ENCODE measurements at places on chromosomes 3 and 15.

DNA sequence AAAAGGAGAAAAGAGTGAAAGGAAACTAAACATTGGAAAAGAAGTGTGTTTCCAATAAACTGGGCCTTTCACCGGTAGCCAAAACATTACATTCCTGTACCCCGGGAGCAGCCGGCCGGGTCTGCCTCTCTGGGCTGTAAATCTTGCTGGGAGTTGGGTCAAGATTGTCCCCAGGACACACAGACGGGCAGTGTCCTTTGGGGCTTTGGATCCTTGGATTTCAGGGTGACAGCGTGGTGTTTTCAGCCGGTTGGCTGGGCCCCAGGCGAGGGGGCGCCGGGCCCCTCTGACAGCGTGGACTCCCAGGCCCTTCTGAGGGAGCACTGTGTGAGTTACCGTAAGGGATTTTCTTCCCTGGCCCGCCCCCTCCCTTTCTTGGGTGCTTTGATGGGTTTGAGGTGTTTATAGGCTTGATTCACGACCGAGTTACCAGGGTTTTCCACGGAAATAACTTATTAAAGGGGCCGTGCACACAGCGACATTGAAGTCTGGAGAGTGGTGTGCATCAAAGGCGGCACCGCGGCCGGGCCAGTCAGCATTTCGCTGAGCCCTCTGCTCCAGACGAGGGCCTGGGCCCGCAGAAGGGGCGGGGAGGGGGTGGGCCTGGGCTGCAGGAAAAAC lies 27.4 kb downstream of the SMAD6 start:
- peak; percentile 7 for DNase-seq

DNA sequence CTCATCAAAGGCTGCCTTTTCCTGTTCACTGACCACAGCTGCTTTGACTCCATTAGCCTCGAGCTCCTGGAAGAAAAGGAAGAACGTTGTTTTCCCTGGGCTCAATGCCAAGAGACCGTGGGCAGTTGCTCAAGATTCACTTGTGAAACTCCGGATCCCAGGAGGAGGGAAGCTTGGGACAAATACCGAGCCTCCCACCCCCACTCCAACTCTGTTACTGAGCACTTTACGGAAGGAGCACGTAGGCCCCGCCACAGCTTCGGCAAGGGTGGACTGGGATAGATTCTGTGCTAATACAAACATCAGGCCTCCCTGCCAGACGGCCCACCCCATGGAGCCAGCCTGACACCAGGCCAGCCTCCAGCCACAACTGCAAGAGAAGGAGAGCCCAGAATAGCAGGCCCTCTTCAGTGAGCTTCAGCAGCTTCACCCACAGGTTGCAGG lies 10.8 kb upstream of the FANCD2 start:
- DNase-seq, result peak; percentile 85

GRCh38 chr15:29623116-29623639 lies 199.1 kb downstream of the TJP1 start:
- no peak for DNase-seq

DNA sequence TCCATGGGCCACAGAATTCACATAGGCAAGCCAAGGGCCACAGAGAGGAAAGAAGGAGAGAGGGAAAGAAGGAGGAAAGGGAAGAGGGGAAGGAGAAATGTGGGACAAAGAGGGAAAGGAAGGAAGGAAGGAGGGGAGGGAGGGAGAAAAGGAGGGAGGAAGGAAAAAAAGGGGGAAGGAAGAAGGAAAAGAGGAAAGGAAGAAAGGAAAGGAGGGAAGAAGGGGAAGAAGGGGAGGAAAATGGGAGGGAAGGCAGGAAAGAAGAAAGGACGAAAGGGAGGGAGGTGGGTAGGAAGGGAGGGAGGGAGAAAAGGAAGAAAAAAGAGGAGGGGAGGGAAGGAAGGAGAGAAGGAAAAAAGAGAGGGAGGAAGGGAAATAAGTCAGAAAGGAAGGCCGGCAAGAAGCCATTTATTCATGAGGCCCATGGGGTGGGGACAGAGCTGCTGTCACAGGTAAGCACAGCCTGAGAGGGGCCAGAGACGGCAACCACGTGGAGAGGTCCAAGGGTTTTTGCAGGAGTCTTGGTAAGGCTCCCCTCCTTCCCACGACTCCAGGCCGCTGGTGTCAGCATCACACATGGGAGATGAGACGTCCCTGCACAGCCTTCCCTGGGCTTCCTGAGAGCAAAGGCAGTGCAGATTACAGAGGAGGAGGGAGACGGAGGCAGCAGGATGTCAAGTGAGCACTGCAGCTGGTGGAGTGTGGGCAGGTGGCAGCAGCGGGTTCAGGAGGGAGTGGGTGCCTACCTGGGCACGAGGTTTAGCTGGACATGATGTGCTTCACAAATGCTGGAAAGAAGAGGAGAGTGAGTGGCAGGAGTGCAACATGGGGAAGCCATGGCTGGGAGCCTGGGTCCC lies 5.5 kb downstream of the MYL3 start:
- no peak for DNase-seq

DNA sequence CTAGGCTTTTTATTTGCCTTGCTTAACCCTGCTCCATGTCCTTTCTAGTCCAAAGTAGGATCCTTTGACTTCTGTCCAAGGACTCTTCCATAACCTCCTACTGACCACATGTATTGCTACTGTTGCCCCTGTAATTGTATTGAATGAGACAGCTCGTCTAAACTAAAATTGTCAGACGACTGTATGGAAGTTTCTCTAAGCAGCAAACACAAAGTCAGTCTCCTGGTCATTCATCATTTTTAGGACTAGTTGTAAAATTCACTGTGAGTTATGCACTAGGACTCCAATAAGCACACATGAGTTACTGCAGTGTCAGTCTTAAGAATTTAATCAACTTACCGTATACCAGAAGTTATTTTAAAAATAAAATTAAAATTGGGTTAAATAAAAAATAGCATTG lies 32.8 kb downstream of the SLTM start:
- DNase-seq, result no peak

GRCh38 chr15:99426431-99427105 lies 139.2 kb upstream of the MEF2A start:
- no peak for DNase-seq

DNA sequence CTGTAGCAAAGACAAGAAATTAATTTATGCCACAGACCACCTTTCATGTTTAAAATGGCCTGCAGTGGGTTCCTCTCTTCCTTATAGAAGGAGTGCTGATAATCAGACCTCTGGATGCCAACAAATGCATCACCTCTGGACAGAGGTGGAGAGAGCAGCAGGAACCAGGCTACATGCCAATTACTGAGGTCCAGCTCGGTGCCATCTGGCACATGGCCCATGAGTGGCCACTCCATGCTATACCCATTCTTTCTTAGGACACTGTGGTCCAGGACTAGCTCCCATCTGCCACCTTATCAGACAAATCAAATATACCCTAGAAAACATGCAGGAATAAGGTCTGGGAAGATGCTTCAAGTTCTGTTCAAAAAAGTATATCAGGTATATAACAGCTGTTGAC lies 60.7 kb downstream of the TBC1D2B start:
- no peak for DNase-seq

DNA sequence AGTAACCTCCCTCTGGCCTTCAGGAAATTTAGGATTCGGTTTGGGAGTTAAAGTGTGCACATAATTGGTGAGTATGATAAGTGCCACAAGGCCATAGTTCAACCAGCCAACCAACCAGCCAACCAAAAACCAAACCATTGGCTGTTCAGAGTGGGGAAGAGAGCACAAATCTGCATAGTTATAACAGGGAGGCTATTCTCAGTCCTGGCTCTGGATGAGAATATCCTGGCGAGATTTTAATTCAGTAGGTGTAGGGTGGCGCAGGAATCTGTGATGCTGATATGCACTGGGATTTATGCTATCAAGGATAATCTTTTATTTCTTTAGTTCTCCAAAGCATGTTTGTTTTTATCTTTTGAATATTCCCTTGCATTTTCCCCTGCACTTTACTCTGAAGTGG lies 49.1 kb downstream of the AKAP13 start:
- no peak for DNase-seq

GRCh38 chr3:71109977-71110285 lies 473.6 kb downstream of the FOXP1 start:
- DNase-seq, result no peak

GRCh38 chr15:94480289-94480834 lies 249.0 kb downstream of the MCTP2 start:
- no peak for DNase-seq

DNA sequence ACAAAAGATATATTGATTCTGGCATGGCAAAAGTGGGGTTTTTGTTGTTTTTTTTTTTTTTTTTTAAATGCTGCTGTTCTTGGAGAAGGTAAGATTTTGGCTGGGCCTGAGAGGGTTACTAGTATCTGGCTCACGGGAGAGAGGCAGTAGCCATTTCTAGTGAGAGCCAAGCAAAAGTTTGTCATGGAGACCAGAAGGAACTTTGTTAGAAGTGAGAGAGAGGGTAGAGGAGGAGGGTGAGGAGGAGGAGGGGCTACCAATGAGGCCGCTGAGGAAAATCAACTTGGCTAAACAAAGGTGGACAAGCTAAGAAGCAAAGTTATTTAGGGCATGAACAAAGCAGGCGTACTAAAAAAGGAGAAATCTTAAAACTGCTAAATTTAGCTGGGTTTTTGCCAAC lies 48.9 kb upstream of the STRIT1 start:
- peak; percentile 56 for DNase-seq

- no peak for DNase-seq
Measured at GRCh38 chr3:196689941-196690660, 21.9 kb downstream of the CEP19 start.

- no peak for DNase-seq
Measured at GRCh38 chr15:80607287-80607980, 87.7 kb upstream of the ABHD17C start.

- DNase-seq, result no peak
Measured at GRCh38 chr15:63990454-63990853, 55.8 kb downstream of the DAPK2 start.

GRCh38 chr3:49018707-49019006 lies 277 bp upstream of the DALRD3 start:
- DNase-seq, result no peak

DNA sequence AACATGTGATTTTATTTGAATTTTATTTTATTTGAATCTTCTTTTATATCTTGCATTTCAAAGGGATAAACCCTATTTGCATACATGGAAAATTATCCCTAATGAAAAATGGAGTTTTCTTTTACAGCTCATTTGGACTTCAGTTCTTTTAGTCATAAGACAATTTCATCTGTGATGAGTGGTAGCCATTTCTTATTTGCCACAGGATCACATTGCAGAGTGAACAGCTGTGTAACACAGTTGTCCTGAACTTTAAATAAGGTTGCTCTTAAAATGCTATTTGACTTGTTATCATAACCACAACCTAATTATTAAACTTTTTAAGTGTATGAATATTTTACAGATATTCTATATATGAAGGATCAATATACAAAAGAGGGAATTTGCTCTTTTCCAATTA lies 221.7 kb upstream of the ROPN1 start:
- DNase-seq, result no peak

GRCh38 chr15:26295336-26296085 lies 432.4 kb upstream of the ATP10A start:
- DNase-seq, result no peak

- DNase-seq, result no peak
Measured at GRCh38 chr3:58471025-58471887, 20.6 kb upstream of the KCTD6 start.

- peak; percentile 3 for DNase-seq
Measured at GRCh38 chr3:81936817-81937216, 175.4 kb upstream of the GBE1 start.

GRCh38 chr3:67995206-67995605 lies 340.8 kb upstream of the SUCLG2 start:
- no peak for DNase-seq

DNA sequence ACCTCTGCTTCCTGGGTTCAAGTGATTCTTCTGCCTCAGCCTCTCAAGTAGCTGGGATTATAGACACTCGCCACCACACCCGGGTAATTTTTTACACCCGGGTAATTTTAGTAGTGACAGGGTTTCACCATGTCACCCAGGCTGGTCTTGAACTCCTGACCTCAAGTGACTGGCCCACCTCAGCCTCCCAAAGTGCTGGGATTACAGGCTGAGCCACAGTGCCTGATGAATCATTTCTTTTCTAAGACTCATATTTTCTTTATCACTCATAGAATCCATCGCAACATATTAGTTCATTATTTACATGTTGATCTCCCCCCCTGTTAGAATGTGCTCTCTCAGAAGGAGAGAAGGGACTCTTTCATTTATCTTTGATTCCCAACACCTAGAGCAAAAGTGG lies 109.5 kb upstream of the PTPRG start:
- no peak for DNase-seq

GRCh38 chr3:47791193-47791855 lies 9.6 kb upstream of the SMARCC1 start:
- no peak for DNase-seq

DNA sequence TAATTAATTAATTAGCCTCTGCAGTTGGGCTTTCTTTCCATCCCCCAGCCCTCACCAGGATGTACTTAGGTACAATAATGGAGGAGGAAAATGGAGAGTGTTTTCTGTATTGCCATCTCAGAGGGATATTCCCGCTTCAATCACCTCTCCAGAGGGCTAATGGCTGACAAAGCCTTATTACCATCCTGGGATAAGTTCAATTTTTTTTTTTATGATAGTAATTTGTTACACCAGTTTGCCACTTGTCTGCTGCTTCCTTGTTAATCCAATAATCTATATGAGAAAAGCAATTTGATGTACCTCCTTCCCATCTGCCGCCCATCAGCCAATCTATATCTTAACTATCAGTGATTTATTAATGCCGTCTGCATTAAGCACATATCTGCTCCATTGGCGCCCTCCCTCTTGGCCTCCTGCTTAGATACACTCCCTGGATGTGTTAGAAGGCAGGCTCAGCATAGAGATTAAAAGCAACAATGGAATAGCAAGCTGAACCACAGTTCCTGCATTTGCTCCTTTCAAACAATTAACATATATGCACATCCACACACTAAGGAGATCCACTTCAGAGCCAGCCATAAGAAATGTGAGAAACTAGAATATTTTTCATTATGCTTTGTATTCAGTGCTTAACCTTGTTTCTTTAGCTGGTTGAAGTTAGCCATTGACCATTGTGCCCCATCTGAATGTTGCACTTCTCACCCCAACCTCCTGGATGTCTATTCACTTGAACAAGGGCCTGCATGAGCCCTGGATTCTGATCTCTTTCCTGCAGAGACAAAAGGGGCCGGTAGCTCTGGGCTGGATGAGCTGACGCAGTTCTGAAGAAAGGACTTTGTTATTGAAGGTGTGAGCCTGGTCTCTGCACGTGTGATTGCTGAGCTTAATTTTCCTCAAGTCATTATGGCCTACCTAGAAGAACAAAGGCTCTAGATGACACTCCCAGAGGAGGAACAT lies 237.3 kb upstream of the GAP43 start:
- DNase-seq, result no peak

DNA sequence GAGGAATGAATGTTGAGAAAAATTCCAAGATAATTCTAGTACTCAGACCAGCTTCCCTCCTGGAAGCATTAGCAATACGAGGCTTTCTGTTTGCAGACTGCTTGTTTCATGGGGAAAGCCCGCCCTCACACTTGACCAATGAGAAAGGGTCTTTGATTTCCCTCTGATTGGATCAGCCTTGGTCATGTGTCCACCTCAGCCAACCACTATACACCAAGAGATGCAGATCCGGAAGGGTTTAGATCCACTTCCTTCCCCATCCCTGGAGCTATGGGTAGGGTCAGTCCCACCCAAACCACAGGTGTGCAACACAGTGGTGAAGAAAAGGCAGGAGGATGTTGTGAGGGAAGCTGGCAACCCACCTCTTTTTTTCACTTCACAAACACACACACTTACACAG lies 154.7 kb downstream of the SV2B start:
- no peak for DNase-seq

Data from midbrain (tissue), 1 donor.